GM13976 (cell line): ENCODE measurements at places on chromosomes 12 and 14.

DNA sequence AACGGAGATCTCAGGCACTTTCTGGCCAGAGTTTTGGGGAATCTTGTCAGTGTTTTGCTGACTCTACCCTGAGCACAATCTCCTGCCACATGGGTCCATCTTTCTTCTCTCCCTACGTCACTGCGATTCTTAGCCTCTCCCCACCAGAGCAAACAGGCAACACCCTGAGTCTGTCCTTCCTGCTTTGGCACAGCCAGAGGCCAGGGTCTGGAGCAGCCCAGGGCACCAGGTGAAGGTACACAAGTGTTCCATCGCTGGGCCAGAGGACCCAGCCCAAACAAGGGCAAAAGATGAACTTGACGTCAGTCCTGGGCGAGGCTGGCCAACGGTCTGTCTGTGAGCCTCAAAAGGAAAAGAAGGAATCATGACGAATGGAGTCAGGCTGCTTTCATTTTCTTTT, 12.7 kb upstream of the CCDC177 start:
- no peak for DNase-seq

DNA sequence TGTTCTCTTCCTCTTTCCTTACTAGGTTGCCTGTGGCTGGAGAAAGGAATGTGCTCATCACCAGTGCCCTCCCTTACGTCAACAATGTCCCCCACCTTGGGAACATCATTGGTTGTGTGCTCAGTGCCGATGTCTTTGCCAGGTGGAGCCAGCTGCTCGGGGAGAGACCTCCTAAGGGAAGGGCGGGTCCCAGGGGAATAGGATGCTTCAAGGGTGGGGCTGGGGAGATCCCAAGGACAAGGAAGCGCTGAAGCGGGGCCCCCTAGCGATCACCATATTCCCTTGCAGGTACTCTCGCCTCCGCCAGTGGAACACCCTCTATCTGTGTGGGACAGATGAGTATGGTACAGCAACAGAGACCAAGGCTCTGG, 10.2 kb downstream of the MARS1 start:
- no peak for DNase-seq

- DNase-seq = no peak
Measured at GRCh38 chr12:15644700-15645099, 144.5 kb downstream of the EPS8 start.

DNA sequence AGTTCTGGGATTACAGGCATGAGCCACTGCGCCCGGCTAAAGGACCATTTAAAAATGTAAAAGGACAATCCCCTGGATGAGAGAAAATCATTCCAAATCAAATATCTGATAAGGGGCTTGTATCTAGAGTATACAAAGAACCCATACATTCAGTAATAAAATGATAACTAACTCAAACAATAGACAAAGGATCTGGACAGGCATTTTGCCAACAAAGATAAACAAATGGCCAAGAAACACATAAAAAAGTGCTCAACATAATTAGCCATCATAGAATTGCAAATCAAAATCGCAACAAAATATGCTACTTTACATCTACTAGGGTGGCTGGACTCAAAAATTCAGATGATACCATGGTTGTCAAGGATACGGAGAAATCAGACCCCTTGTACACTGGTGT, 8.5 kb upstream of the BICD1 start:
- DNase-seq = no peak

GRCh38 chr14:36454599-36455240, 65.3 kb downstream of the NKX2-1 start:
- no peak for DNase-seq

DNA sequence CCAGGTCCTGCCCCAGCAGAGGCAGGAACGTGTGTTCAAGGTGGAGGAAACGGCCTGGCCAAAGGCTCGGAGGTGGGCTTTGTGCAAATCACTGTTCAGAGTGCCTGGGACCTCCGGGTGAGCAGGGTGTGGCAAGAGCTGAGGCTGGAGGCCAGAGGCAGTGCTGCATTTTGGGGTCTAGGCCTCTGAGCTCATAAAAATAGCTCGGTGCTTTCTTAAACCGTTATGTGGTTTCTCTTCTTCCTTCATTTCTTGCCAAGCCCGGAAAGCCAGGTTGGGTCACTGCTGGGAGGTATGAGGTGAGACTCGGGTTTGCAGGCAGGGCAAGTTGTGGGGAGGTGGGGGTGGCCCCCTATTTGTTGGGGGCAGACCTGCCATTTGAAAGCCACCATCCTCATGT, 178.8 kb upstream of the MYL2 start:
- DNase-seq = no peak

DNA sequence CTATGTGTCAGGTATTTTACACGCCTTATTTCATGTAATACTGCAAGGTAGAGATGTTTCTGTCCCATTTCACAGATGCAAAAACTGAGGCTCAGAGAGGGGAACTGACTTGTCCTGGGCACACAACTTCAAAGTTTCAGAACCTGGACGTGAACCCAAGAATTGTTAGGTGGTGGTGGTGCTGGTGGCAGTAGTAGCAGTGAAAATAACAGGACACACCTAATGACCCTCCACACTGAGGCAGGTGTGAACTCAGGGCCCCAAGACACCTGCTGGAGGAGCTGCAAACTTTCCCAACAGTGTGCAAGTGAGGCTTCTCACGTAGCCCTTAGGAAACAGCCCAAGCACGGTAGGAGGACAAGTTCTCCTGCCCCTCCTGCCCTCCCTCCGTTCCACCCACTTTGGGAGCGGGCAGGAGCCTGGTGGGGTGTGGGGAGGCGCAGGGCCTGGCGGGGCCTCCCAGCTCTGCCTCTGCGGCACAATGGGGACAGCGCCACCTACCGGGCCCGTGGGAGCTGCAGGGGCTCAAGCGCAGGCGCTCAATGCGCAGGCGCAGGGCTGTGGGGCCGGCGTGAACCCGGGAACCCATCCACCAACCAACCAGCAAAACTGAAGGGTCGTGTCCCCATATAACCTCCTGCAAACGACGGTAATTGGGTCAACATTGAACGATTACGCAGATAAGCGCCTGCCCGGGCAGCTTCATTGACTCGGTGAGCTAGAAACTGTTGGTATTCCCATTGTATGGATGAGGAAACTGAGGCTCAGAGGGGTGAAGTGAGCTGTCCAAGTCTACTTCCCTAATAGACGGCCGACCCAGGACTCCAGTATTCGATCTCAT, 12.0 kb upstream of the TRPV4 start:
- DNase-seq = peak; percentile 97

DNA sequence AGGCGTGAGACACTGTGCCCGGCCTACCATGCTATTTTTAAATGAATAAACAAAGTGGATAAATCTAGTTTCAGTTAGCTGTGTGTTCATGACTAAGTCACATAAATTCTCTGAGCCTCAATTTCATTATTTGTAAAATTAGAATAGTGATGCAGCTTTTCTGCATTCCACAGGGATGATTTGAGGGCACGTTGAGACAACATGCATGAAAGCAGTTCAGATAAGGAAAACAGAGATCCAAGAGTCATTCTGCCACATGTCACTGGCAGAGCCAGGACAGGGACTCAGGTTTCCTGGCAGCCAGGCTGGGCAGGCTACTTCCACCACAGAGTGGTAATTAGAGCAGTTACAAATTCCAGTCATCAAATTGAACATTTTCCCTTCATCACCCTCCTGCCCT, 2.9 kb upstream of the PPP4R4 start:
- no peak for DNase-seq

- no peak for DNase-seq
Measured at GRCh38 chr12:88562846-88563582, 17.3 kb downstream of the KITLG start.

GRCh38 chr14:93986955-93987354, 10.1 kb upstream of the CCDC197 start:
- DNase-seq = no peak

GRCh38 chr12:113818833-113819232, 147.3 kb downstream of the RBM19 start:
- no peak for DNase-seq

GRCh38 chr14:96400495-96400894, 8.6 kb downstream of the AK7 start:
- no peak for DNase-seq

DNA sequence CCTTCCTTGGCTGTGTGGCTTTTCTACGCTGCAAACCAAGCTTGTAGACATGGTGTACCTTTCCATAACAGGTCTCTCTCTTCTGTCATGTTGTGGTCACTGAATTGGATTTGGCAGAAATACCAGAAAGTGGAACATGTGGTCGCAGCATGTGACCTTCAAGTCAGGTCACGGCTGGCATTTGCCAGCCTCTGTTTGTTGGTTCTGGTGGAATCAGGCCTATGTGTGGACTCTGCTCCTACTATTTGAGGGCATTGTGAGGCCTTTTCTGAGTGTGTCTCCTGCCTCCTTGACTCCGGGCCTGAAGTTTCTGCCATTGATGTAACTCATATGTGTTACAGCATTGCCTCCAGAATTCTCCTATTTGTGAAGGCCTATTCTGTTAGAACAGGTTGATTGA, 116.7 kb downstream of the CACNA1C start:
- no peak for DNase-seq

DNA sequence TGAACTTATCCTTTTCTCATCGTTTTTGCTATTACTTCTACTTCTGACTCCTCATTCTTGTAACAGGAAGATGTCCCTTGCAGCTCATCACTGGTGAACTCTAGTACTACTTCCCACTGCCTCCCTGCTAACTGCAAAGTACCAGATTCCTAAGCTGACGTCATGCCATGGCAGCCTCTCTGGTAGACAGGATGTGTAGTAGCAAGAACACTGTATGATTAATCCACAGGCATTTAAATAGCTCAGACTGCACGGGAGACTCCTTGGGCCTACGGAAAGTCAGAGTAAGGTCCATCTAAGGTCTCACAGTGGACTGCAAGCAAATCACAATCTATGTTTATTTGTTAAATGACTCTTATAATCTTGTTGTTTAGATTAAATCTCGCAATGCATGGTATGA, 43.5 kb downstream of the DNAI7 start:
- no peak for DNase-seq

DNA sequence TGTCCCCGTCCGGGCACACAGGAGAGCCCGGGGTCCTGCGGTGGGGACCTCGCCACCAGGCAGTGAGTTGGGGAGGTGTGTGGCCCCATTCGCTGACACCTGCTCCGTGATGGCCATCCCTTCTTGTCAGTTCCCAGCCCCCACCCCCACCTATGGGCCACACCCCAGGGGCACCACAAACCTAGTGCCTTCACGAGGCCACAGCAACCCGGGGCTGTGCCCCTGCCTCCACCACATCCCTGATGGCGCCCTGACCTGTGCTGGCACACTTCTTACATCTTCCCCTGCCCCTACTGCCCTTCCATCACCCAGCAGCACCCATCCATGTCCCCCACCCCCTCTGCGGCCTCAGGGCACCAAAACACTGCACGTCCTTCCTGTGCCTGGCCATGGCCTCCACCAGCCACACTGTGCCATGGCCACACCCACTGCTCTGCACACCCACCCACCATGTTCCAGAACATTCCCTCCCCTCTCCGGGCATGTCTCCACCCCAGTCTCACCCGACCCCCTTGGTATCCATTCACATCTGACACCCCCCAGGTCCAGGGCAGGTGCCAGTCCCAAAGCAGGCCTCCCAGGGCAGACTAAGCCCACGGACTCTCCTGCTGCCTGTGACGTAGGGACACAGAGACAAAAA, 24.4 kb downstream of the JAG2 start:
- DNase-seq = no peak

- DNase-seq = no peak
Measured at GRCh38 chr12:68400226-68400829, 68.2 kb upstream of the MDM1 start.

- no peak for DNase-seq
Measured at GRCh38 chr12:7157391-7157790, 27.2 kb downstream of the CLSTN3 start.

- no peak for DNase-seq
Measured at GRCh38 chr14:99947695-99948094, 117.5 kb upstream of the EVL start.

- no peak for DNase-seq
Measured at GRCh38 chr14:104514156-104514848, 65.3 kb upstream of the C14orf180 start.

GRCh38 chr14:67574806-67575205, 25.3 kb downstream of the PIGH start:
- DNase-seq = no peak

DNA sequence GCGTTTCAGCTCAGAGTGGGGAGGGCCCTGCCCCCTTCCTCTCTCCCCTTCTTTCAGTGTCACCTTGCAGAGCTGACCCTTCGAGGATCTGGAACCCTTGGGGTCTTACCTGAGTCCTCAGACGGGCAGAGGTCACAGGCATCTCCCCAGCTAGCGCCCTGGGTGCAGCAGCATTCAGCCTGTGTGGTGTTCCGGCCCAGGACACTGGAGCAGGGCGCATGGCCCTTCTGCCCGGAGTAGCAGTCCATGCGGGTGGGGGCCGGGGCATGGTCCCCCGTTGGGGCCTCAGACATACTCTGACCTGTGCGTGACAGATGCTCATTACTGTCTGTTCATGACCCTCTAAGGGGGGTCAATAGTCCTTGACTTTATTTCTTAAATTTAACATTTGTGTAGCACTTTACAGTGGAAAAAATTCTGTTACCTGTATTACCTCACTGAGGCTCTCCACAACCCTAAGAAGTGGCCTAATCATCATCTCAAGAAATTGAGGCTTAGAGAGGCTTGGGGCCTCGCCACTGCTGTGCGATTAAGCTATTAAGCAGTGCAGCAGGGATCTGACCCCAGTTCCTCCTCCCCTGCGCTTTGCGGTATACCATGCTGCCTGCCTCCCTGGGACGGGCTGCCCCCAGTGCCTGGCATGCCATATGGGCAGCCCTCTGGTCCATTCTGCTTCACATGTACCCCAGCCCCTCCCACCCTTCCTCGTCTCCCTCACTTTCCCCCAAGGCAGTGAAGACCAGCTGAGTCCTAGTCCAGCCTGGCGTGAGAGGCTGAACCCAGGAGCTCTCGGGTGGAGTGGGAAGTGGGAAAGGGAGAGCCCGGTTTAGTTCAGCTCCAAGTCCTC, 11.5 kb downstream of the ISCA2 start:
- DNase-seq = peak; percentile 10
